ENCODE measurements at places on chromosomes 5 and 9.

DNA sequence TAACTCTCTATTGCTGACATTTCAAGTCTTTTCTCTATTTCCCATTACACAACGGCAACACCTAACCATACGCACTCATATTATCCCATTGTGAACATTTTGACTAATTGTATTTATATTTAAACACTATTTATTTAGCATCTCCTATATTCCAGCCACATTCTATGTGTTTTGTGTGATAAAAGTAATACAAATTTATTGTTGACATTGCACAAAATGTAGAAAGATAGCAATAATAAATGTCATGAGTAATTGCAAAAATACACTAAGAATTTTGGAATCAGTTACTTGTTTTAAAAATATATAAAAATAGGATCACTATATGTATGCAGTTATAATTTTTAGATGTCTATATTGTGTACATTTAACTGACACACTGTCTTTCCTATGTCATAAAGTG lies 413.0 kb upstream of the PTPRD start:
- no peak for DNase-seq

DNA sequence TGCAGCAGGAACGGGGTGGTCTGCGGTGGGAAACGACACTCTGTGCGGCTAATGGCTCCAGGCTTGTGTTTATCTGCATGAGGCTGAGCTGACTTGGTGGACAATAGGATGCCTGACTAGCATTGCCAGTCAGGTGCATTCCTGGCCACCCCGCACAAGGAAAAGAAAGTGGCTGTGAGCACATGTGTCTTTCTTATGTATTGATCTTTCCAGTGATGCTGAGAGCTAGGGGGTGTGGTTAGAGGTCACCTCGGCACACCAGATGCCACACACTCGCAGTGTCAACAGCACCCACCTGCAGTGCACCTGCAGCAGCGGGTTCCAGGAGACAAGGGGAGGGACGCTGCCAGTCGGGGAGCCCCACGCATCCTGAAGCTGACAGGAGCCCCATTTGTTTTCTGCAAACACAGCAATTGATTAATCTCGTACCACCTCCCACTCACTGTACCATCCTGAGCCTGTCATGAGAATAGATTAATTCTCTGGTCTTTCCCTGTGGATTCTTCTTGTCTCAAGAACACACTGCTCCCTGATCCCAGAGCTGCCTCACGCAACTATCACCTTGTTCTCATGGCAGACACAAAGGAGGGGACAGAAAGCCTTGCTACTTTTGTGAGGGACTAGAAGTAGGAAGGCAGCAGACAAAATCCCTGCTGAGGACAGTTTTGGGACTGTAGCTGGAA lies 251.7 kb upstream of the WWC1 start:
- no peak for DNase-seq

DNA sequence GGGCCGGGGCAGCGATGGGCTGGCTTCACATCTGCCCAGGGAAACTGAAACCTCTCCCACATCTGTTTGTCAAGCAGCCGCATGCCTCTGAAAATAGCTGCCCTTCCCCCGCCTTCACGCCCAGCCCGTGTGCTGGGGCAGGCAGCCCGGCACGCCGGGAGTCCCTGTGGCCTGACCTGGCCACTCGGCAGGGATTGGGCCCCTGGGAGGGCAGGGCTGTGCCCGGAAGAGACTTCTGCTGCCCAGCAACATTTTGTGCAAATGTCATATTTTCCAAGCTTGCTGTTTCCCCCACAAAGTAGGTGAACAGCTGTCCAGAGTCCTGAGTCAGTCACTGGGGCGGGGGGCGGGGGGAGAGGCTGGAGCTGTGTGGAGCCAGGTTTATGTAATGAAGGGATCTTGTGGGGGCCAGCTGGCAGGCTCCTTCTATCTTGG lies 8.2 kb downstream of the COL27A1 start:
- DNase-seq = no peak

- no peak for DNase-seq
Observed at GRCh38 chr5:19987612-19988361, at the start of gene CDH18. Gene CDH18, minus strand, starts transcription at chr5:19988200. Its CDS starts 149,214 bp downstream, at chr5:19838986.

DNA sequence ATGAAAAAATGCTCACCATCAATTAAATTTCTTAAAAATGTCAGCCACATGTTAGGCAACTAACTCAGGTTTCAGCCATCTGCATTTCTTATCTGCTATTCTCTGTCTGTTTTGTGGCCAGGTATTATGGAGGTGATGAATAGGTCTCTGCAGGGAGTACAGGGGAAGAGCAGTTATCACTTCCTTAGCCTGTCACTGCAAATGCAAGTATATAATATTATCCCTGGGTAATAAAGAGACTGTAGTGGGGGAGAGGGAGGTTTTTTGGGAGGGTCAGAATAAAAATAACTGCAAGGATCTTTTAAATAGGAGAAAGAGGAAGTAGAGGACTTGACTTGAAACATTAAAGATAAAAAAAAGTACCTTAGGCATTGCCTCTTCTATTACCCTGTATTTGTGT lies 49.6 kb upstream of the PTGER4 start:
- no peak for DNase-seq

Measured in T-helper 1 cell (primary cell).